ENCODE measurements at places on chromosomes 5 and 9.

GRCh38 chr9:81268048-81268447, 421.3 kb downstream of the TLE1 start:
- no peak for DNase-seq

GRCh38 chr9:33921967-33922895, 105.3 kb downstream of the UBE2R2 start:
- no peak for DNase-seq

DNA sequence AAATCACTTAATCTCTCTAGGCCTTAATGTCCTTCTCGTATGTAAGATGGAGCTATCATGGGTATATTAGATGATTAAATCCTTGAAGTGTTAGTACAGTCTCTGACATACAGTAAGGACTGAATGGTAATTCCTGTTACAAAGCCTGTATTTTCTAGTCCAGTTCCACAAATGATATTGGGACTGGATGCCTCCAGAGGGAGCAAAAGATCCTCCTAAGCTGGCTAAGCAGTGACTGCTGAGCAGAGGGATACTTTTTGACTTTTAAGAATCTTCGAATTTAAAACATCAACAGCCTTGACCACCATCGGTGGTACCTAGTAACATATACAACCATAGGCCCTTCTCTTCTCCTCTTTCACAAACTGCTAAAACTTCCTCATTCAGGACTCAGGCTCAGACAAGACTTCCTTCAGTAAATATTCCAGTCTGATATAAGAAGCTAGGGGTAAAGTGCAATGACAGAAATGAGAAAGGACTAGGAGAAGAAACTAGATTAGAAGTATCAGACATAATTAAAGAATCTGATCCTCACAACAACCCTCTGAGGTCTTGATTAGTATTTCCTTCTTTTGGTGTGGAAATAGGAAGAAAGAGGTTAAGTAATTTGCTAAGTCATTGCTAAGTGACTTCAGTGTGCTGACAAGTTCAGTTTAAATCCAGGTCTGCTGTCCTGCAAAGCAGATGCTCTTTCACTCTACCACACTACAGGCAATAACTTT, 13.9 kb downstream of the PTAR1 start:
- no peak for DNase-seq

DNA sequence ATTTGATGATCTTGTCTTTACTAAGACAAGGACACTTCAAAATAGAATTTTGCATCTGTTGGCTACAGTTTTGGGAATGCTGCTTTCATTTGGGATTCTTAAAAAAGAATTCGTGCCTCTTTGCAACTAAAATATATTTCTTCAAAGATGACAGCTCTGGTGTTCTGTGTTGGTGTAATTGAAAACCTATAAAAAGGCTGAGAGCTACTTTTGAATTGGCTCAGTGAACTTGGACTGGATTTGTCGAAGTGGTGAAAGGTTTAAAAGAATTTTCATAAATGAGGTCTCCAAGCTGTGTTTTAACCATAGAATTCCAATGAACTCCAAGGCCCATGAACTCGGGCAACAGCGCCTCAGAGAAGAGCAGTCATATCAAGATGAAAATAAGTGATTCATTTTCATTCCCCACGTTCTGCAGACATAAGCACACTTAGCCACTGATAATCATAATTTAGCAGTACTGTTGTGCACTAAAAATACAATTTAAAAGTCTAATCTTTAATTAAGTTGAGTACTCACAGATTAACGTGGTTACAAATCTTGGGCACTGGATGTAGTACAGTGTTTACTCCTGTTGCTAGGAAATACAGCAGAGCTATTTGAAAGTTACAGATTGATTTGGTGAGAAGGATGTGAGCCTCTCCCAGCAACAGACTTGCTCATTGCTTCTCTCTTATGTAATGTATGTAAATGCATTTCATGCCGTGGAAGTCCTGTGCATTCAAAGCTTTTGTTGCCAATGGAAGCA, 10.9 kb downstream of the SNCAIP start:
- DNase-seq: no peak

GRCh38 chr9:132596200-132596599, 13.8 kb downstream of the BARHL1 start:
- no peak for DNase-seq

DNA sequence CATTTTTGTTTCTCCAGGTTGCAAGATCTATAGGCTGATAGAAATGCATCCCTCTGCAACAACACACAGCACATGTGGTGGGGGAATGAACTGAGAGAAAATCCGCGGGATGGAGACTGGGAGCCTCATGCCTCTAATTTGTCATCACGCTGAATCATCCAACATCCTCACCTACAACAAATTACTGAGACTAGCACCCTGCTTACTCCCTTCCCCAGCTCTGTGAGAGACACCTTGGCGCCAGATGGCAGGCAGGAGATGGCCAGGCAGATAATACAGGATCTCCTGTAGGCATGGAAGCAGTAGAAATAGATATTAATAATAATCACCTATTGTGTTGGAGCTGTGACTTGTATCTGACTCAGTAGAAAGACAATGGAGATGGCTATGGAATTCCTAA, 276.9 kb downstream of the SEMA5A start:
- DNase-seq: no peak

GRCh38 chr9:108910402-108910801, 23.5 kb downstream of the ELP1 start:
- no peak for DNase-seq

GRCh38 chr5:12242950-12243888, 339.0 kb upstream of the CTNND2 start:
- no peak for DNase-seq

GRCh38 chr5:130884023-130884422, 281.0 kb downstream of the HINT1 start:
- no peak for DNase-seq

DNA sequence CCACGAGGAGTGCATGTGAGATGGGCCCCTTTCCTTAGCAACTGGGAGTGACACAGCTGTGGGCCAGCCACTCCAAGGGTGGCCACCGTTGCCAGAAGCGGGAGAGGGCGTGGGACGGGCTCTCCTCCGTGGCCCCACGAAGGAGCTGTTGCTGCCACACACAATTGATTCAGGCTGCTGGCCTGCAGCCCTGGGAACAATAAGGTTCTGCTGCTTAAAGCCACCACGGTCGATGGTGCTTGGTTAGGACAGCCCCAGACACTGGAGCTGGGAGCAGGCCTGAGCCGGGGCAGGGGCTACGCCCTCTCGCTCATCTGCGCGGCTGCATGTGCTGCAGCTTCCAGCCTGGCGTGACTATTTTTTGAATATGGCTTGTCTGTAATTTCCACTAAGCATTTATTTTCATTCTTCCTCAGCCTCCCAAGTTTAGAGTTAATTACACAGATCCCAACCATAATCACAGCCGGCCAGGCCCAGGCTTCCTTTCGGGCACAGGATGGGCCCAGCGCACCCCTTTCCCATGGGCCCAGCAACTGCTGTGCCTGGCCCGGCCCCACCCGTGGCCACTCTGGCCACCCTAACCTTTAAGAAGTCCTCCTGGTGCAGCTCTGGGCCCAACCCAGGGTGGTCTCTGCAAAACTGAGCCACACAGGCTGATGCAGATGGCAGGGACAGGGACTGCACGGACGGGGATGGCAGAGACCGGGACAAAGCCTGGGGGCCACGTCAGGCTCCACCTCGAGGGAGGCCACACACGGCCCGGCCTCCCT, 49.7 kb downstream of the VAV2 start:
- no peak for DNase-seq

DNA sequence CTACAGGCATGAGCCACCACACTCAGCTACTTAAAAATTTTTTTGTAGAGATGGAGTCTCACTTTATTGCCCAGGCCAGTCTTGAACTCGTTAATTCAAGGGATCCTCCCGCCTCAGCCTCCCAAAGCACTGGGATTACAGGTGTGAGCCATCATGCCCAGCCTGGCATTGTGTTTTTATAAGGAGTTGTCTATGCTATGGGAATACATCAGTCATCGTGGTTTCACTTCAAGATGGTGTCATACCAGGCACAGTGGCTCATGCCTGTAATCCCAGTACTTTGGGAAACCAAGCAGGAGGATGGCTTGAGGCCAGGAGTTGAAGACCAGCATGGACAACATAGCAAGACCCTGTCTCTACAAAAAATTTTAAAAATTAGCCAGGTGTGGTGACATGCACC, 49.7 kb downstream of the CYSTM1 start:
- DNase-seq: no peak

- DNase-seq: no peak
Measured at GRCh38 chr9:119289740-119290433, 79.3 kb downstream of the BRINP1 start.

DNA sequence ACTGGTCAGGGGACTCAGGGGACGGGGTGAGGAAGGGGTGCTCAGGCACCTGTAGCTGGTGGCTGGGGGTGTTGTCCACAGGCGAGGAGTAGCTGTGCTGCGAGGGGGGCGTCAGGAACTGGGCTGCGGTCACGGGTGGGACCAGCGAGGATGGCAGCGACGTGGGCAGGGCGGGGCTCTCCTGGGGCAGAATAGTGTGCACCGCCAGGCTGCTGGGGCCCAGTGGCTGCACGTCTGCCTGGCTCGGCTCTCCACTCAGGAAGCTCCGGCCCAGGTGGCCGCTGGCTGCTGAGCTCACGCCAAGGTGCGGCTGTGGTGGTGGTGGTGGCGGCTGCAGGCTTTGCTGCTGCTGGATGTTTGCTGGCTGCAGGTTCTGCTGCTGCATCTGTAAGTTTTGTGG, 13.3 kb upstream of the SEC16A start:
- no peak for DNase-seq

- DNase-seq: no peak
Measured at GRCh38 chr5:138583984-138584637, 8.9 kb upstream of the HSPA9 start.

GRCh38 chr9:90044710-90045151, 439.9 kb downstream of the GADD45G start:
- no peak for DNase-seq

GRCh38 chr5:169649486-169649885, 12.4 kb downstream of the DOCK2 start:
- DNase-seq: no peak

GRCh38 chr5:92309336-92309991, 926.3 kb upstream of the ARRDC3 start:
- no peak for DNase-seq

DNA sequence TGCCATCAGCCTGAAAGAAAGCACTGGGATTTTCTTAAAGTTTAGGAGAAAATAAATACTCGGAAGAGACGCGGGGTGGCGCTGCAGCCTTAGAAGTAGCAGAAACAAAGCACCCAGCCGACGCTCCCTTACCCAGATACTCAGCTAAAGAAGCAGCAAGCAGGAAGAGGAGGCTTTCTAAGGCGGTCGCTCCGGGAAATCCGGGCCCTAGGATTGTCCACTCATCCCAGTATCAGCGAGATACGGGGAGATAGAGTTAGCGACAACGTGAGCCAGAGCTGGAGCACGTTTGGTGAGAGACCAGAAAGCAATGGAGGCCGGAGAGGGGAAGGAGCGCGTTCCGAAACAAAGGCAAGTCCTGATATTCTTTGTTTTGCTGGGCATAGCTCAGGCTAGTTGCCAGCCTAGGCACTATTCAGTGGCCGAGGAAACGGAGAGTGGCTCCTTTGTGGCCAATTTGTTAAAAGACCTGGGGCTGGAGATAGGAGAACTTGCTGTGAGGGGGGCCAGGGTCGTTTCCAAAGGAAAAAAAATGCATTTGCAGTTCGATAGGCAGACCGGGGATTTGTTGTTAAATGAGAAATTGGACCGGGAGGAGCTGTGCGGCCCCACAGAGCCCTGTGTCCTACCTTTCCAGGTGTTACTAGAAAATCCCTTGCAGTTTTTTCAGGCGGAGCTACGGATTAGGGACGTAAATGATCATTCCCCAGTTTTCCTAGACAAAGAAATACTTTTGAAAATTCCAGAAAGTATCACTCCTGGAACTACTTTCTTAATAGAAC, at the start of gene PCDHB2:
PCDHB2 (plus strand) TSS at position 135 of the 782 bp plus-strand sequence; CDS start at position 311, 176 bp downstream.
- no peak for DNase-seq

- DNase-seq: no peak
Measured at GRCh38 chr5:115776989-115777388, 39.5 kb downstream of the CDO1 start.

DNA sequence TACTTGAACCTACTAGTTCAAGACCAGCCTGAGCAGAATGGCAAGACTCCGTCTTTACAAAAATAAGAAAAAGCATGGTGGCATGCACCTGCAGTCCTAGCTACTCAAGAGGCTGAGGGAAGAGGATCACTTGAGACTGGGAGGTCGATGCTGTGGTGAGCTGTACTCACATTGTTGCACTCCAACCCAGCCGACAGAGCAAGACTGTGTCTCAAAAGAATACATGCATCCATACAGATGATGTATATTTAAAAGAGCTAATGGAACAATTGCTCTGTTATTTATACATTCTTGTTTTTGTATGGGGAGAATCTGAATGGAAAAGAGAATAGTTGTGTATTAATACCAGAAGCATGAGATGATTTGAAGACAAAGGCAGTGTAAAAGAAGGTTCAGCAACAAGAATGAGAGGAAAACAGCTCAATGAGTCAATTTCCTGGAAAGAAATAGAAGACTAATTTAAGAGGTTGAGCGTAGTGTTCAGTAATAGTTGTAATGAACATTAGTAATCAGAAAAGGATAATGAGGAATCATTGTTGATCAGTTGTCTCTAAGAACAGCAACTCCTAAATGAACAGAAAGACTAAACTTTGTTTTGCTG, 1.9 kb upstream of the LRRC70 start:
- no peak for DNase-seq

GRCh38 chr9:113589407-113589806, 125.9 kb downstream of the RGS3 start:
- no peak for DNase-seq

- DNase-seq: no peak
Measured at GRCh38 chr9:21708260-21708711, 94.2 kb upstream of the MTAP start.

DNA sequence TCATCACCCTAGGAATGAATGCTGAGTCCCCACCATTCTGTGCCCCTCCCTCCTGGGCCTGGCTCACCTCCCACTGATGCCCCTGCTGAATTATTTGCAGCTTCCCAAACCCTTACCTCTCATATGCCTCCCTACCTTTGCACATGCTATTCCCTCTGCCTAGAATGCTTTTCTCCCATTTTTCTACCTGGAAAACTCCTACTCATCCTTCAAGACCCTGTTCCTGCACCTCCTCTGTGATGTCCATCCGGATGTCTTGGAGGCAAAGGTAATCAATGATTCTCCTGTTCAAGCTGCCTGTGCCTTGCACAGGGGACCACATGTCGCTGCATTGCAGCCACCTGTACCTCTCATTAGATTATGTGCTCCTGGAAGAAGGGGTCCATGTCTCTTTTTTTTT, 104.8 kb upstream of the LMX1B start:
- no peak for DNase-seq

Measured in SIG-M5 (cell line).